Gastroesophageal sphincter (tissue), 4 donors: ENCODE measurements at places on chromosomes 1 and 21.

GRCh38 chr1:154199563-154199879, 6.6 kb downstream of the CFAP141 start:
- ATAC-seq, result peak; percentile 22

GRCh38 chr1:233620065-233620464, 6.2 kb downstream of the KCNK1 start:
- ATAC-seq, result no peak

GRCh38 chr1:219639876-219640577, 27.1 kb upstream of the ZC3H11B start:
- peak; percentile 25 for ATAC-seq

GRCh38 chr1:7255303-7256058, 470.2 kb downstream of the CAMTA1 start:
- no peak for ATAC-seq

DNA sequence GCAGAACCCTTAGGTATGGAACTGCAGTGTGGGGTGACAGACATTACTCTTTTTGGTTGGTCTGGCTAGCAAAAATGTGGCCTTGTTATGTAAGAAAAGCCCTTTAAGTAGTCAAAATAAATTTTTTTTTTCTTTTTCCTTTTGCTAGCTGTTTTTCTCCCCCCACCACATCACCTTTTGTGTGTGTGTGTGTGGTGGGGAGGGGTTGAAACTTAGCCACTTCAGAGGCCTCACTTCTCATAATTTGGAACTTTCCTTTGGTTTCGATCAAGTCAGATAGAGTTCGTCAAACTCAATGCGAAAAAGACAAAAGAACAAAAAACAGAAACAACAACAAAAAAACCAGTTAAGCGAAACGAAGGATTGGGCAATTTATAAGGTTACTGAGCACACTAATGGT, 1.9 kb upstream of the PRMT2 start:
- no peak for ATAC-seq

DNA sequence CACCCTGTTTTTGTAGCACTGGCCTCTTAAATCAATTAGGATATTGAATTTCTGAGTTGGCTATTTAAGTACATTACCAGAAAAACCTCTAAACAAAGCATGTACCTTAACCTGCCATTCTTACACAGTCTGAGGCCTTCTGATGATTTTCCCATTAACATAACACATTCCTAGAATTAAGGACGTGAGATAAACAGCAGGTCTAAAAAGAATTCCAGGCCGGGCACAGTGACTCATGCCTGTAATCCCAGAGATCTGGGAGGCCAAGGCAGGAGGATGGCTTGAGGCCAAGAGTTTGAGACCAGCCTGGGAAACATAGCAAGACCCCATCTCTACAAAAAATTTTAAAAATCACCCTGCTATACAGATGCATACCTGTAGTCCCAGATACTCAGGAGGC, 18.0 kb upstream of the LRRC8D start:
- no peak for ATAC-seq

DNA sequence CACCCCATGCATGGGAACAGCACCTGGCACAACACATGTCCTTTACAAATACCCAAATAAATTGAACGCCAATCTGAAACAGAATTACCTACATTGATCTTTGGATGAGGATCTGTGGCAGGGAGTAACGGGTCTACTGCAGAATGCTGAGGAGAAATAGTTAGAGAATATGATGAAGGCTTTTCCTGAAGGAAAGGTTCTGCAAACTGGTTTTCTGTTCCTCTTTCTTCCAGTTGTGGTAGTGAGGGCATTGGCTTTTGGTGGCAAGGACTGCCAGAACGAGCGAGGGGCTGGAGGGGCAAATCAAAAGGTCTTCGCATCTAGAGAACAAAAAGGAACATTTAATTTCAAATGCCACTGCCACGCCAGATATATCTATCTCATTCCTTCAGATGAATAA, 19.8 kb downstream of the CEP104 start:
- ATAC-seq, result no peak

DNA sequence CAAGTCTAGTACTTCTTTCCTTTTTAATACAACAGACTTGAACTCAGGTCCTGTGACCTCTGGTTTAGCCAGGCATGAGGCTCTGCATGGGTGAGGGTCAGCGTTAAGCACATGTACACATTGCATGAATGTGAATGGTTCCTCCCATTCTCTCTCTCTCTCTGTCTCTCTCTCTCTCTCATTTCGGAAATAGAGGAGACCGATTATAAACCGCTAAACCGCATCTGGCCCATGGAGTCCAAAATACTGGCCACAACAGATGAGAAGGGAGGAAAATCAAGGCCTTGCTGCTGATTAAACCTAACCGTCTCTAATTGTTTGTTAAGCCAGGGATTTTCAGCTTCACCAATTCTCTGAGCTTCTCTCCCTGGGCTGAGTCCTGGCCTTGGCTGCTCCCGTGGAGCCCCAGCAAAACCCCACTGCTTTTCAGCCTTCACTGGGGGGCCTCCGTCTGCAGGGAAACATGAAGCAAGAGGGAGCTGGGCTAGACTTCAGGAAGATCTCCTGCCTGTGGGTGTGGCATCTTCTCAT, 6.6 kb downstream of the RSPO1 start:
- no peak for ATAC-seq

- ATAC-seq, result no peak
These were observed 21.9 kb downstream of the HAO2 start for GRCh38 chr1:119390526-119390925.

DNA sequence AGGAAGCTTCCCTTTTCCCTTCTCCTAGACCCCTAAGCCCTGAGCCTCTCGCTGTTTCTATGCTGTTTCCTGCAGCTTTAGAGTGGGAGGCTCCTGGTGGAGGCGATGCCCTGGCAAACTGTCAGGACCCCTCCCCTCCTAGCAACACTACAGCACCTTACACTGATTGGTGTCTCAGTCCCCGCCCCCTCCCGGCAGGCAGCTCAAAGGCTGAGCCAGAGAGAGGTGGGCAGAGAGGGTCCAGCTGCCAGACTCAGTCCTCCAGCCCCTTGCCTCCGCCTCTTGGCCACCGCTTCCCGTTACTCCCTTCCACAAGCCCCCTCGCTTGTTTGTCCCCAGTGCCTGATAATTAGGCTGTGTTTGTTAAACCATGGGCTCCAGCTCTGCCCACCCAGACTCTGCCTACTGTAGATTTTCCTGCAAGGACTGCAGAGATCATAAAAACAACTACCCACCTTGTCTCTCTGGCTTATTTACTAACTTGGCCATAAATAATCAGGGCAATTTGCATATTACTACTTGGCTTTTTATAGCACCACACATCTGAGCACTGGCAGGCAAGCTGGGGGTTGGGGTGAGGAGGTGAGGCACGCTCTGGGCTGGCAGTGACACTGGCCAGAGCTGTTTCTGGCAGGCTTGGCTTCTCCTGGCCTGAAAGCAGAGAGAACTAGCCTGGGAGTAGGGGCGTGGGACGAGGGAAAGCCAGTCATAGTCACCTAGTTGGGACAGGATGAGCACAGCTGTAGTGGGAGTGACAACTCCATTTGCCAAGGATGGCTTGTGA, 107.5 kb downstream of the CSMD2 start:
- no peak for ATAC-seq

GRCh38 chr1:54400329-54400728, 5.9 kb downstream of the SSBP3 start:
- ATAC-seq, result no peak
